ENCODE measurements at places on chromosomes 5 and 9. TPM values are rescaled to one million over a fixed set of nuclear protein-coding genes. Genes with fewer than 3 reads are reported as not detected.

DNA sequence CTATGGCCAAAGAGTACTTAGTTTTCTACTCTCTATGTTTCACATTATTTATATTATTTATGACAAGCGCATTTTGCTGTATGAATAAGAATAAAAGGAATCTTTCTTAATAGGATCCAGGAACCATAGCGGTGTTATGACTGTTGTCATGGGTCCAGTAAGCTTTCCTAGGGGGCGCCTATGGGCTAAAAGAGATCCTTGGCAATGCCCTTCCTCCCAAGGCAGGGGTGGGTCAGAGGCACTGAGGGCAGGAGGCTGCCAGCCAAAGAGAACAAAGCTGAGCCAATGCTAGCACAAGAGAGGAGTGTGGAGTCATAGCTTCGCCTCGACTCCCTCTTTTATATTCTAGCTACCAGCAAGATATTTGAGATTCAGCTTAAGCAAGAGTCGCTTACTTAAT, 98.4 kb upstream of the GNAQ start:
- no peak overlapping the region for H3K4me3 ChIP-seq
- DNase-seq, result peak; percentile 56
- no peaks in the 10 kb centered on the region for H3K36me3 ChIP-seq

DNA sequence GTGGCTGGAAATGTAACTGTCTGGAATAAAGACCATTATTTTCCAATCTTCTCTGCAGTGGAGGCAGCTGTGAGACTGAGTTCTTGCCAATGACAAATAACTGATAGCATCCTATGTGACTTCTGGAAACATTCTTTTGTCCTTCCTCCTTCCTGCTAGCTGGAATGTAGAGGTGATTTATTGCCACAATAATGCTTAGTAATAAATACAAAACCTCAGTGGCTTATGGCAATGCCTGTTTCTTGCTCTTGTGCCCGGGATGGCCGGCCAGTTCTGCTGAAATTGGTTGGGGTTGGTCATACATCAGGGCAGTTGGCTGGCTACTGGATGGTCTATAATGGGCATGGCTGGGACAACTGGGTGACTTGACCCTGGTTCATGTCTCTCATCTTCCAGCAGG, 12.2 kb upstream of the TEX48 start:
- no peak overlapping the region for H3K27ac ChIP-seq
- no peaks in the 10 kb centered on the region for H3K27me3 ChIP-seq
- H3K36me3 ChIP-seq, result no peaks in the 10 kb centered on the region
- peaks cover 10% of the 10 kb centered on the region for H3K4me1 ChIP-seq

SLC25A2 gene
- total RNA-seq, result not detected

NMUR2 gene
- total RNA-seq, result not detected

THBS4 gene
- 1.5 TPM for total RNA-seq

Measured in fibroblast of lung (primary cell).